Gastrocnemius medialis (tissue), 4 donors: ENCODE measurements at places on chromosomes 7 and 10.
A peak's percentile ranks its signal among the peaks of the same experiment; 100 is the strongest.

DNA sequence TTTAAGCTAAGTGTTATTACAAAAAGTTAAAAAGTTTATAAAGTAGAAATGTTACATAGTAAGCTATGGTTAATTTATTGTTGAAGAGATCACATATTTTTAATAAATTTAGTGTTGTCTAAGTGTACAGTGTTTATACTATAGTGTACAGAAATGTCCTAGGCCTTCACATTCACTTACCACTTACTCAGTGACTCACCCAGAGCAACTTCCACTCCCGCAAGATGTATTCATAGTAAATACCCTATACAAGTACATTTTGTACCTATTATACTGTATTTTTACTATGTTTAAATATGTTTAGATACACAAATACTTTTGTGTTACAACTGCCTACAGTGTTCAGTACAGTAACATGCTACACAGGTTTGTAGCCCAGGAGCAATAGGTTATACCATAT, 69.2 kb downstream of the DNAJC1 start:
- DNase-seq, result no peak

GRCh38 chr10:30542001-30542894, 87.3 kb downstream of the LYZL2 start:
- no peak for DNase-seq

- DNase-seq, result no peak
Measured at GRCh38 chr7:77548206-77548605, 11.1 kb downstream of the PTPN12 start.

DNA sequence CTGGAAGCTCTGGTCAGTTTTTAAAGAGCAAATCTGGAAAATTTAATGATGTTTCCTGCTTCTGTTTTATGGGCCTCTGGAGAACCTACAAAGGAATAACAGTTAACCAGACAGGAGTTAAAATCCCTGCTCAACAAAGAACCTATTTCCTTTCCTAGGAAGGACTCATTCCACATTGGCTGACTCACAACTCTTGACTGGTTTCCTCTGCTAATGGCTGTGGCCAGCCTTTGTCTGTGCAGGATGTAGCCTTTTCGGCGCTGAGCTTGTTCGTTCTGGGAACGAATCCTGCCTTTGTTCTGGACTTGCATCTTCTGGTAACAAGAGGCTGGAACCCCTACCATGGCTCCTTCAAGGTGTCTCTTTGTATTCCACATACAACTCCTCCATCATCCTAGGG, 112.8 kb upstream of the PDCD4 start:
- no peak for DNase-seq

GRCh38 chr10:128540128-128540762, 414.0 kb upstream of the MKI67 start:
- no peak for DNase-seq

DNA sequence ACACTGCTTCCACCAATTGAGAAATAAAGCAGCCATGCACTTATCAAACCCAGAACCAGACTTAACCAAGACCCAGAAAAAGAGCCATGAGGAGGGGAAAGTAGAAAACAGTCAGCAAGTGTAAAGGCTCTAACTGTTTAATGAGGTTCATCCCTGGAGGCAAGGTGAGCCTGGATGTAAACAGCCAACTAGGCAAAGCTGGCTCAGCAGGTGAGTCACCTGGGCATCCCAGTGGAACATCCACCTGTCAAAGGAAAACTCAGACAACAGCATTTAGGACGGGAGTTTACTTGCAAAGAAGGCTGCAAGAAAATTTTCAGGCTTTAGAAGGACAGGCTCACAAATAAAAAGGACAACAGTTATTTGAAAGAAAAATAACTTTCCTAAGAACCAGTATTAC, 153.0 kb downstream of the SNX13 start:
- no peak for DNase-seq

- DNase-seq, result no peak
Measured at GRCh38 chr10:114492351-114493037, 88.2 kb upstream of the AFAP1L2 start.

DNA sequence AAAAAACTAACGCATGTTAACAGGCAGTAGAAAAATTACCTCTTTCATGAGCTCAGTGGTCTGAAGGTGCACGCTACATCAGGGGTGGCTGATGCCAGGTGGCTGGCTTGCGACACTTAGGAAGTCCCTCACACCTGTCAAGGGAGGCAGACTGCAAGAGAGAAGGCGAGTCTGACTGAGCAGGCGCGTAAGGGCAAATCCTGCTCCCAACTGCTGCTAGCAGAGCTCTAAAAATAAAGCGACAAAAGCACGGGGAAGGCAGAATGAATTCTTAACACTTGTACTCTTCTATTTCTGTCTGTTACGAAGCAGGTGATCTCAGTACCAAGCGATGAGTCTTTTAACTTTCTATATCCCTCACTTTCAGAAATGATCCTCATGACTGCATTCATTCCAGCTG, 33.1 kb downstream of the CACNA2D1 start:
- DNase-seq, result peak; percentile 94

DNA sequence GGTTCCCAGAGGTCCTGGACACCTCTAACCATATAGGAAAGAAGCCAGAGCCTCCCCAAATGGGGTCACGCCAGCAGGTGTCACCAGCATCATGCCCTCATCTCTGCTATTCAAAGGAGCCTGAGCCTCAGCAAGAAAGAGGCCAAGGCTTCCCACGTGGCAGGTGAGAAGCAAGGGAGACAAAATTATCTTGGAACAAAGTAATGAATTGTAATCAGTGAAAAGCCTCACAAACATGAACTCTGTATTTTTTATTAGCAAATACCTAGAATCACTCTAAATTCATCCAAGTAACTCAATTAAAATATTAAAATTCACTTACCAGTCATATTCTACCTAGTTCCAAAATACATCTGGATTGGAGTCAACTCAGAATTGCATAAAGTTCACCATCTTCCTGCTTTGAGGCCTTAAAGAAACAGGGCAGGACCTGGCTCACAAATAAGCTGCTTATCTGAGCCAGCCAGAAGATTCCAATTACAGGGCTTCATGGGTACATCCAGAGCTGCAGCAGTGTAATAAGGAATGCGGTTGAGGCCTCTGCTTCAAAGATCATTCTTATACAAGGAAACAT, 68.7 kb downstream of the SGMS1 start:
- DNase-seq, result no peak

DNA sequence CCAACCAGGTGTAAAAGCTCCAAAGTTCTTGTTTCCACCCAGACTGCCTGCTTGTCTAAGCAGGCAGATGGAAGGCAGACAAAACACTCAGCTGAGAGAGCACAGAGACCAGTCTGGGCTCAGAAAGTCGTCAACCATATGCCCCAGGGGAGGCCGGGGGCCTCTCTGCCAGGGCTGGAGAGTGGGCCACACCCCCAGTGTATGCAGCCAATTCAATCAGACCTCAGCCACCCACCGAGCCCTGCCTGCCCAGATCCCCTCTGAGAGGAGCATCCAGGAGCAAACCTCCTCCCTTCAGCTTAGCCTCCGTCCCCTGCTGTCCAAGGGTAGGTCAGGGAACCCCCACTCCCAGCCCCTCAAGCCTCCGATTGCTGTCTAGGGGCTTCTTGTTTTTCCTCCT, 196.3 kb downstream of the LSM5 start:
- no peak for DNase-seq

- DNase-seq, result no peak
Measured at GRCh38 chr7:114530057-114530611, 115.5 kb downstream of the FOXP2 start.
